Lung microvascular endothelial cell (primary cell): ENCODE measurements at places on chromosomes 5 and 9.

DNA sequence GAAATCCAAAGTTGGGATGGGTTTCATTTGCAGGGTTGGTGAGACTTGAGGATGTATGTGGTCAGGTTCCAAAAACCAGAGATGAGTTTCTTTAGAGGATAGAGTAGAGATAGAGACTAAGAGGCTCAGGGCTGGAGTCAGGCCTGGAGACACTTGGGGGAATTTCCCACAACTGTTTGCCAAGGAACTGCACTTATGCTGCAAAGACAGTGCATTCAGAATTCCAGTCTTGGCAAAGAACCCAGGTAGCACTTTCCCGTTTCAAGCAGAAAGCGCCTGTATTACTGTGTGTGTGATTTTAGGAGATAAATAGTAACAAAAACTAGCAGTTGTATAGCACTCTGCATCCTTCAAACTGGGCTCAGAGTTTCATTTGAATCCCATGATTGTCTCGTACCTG, 55.4 kb downstream of the SNCAIP start:
- DNase-seq: no peak

GRCh38 chr9:104686081-104686480, 8.2 kb upstream of the OR13D1 start:
- DNase-seq: no peak

DNA sequence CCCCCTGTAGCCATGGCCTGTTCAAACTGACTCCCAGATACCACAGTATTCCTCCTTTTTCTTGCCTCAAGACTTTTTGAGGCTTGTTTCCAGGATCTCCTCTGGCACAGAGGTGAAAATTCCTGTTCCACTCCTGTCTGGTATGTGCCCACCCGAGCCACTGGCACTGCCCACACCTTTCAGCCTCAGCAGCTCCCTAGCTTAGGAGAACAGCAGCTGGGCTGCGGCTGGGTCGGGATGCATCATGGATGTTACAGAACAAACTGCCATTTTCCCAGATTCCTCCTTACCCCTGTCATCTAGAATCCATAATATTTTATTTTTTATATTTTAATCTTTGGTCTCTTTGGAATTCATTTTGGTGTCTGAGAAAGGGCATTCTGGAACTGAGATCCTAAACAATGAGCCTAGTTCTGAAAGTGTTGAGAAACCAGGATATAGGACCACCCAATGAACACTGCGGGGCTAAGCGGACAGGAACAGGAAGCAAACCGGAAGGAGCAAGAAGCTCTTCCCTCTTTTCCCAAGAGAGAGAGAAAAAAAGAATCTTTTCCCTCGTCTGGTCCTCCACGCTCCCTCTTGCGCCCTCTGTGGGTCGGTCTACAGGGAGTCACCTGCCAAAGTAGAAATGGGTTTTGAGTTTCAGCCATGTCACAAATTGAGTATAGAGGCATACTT, 12.5 kb downstream of the OR2S2 start:
- peak; percentile 82 for DNase-seq

GRCh38 chr5:73445665-73446630, 2.6 kb downstream of the FOXD1 start:
- DNase-seq: no peak
